ENCODE measurements at places on chromosomes 7 and 10.
A peak's percentile ranks its signal among the peaks of the same experiment; 100 is the strongest.

GRCh38 chr7:20316706-20317105, 14.0 kb upstream of the ITGB8 start:
- DNase-seq, result no peak

GRCh38 chr7:130102588-130102987, 32.3 kb downstream of the KLHDC10 start:
- DNase-seq, result no peak

- no peak for DNase-seq
Measured at GRCh38 chr7:37718585-37718984, 35.0 kb downstream of the GPR141 start.

- peak; percentile 38 for DNase-seq
Measured at GRCh38 chr7:31744294-31744874, 57.4 kb downstream of the PPP1R17 start.

GRCh38 chr7:115191526-115191925, 269.6 kb downstream of the MDFIC start:
- no peak for DNase-seq

DNA sequence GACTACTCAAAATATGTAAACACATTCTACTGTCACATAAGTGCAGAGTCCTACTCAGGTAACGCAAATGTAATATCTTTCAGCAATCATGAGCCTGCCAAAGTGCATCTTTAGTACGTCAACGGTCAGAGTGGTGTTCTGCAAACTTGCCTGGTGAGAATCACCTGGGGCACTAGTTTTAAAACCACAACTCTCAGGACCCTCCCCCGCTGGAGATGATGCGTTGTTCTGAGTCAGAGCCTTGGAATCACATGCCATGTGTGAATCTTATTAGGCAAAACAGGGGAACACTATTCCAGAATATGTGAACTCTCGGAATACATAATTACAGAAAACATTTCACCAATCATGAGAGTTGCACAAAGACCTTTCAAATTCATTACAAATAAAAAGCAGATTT, 115.7 kb downstream of the TPK1 start:
- DNase-seq, result no peak

Data from COR-L47 (cell line).